NCI-H2107 (cell line): ENCODE measurements at places on chromosomes 7 and 10.

DNA sequence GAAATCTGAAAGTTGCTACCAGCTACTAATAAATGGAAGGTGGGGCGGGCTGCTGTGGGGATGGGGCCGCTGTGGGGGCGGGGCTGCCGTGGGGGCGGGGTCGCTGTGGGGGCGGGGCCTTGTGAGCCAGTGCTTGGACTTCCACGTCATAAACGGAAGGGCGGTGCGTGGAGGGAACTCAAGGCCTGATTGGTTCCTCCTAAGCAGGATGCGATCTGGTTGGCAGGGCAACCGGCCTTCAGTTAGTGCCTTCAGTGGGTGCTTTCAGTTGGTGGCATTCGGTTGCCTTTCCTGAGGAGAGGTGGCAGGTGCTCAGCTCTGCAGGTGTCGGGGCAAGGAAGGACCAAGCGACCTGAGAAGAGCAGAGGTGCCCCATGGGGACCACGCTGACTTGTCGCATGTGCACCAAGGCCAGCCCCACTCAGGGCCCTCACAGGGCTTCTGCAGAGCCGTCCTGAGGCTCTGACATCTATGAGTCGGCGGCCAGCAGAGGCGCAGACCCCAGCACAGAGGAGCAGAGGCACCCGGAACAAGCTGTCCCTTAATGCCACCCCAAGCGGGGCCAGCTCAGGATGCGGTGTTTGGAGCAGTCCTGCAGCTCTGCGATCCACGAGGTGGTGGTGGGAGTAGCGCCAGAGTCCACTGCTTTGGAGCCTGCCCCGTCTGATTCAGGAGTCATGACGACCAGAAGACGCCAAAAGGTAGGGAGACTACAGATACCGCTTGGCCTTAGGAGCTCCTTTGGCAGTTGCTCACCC, 54.4 kb upstream of the PDSS1 start:
- DNase-seq, result no peak

DNA sequence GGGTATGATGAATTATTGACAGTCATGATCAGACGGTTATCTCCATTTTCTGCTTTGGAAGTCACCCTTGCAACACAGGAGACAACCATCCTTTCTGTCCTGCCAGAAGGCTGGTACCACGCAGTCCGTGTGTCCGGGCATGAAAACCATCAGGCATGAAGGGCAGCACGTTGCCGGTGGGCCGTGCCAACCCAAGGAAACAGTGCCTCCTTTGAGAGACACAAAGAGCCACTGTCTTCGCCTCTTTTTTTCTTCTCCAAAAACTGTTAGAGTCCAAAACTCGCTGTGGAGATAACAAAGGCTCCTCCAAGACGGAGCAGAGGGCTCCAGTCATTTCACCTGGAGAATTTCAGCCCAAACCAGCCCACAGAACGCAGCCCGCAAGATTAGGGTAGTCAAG, 60.4 kb upstream of the ARHGAP21 start:
- DNase-seq, result no peak

- DNase-seq, result no peak
Observed at GRCh38 chr7:44172352-44172751, 16.9 kb downstream of the GCK start.

- no peak for DNase-seq
Observed at GRCh38 chr7:19051767-19052375, 65.6 kb downstream of the TWIST1 start.

DNA sequence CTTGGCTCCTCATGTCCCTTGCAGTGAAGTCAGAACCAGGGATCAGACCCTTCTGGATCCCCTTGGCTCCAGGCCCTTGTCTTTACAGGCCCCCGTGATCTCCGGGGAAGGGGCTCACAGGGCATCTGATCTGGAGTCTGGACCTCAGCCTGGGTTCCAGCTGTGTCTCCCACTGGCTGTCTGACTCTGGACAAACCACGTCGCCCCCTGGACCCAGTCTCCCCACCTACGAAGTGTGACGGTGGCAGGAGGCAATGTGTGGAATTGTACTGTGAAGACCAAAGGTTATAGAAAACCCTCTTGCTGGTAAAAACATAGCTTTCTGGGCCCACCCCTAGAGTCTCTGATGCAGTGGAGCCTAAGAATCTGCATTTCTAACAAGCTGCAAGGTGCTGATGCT, 15.5 kb upstream of the C10orf71 start:
- no peak for DNase-seq

GRCh38 chr10:112052166-112052565, 131.4 kb downstream of the GPAM start:
- no peak for DNase-seq

- DNase-seq, result no peak
Observed at GRCh38 chr7:101865031-101865430, 47.6 kb downstream of the CUX1 start.

GRCh38 chr7:128234476-128235026, 6.5 kb upstream of the LEP start:
- no peak for DNase-seq

- DNase-seq, result no peak
Observed at GRCh38 chr10:113680190-113681111, 739 bp downstream of the CASP7 start.

DNA sequence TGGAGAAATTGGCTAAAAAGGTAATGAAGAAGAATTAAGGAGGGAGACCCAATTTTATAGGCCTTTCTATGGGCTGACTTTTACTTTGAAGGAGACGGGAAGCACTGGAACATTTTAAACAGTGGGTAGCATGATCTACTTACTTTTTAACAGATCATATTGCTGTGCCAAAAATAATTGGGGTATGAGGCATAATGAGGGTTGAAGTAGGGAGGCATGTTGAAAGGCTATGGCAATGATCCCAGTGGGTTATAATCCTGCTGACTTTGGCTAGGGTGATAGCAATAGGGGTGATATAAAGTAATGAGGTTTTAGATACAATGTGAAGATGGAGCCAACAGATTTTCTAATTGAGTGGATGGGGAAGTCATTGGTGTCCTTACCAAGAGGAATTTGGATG, 73.2 kb downstream of the GPR37 start:
- DNase-seq, result no peak

DNA sequence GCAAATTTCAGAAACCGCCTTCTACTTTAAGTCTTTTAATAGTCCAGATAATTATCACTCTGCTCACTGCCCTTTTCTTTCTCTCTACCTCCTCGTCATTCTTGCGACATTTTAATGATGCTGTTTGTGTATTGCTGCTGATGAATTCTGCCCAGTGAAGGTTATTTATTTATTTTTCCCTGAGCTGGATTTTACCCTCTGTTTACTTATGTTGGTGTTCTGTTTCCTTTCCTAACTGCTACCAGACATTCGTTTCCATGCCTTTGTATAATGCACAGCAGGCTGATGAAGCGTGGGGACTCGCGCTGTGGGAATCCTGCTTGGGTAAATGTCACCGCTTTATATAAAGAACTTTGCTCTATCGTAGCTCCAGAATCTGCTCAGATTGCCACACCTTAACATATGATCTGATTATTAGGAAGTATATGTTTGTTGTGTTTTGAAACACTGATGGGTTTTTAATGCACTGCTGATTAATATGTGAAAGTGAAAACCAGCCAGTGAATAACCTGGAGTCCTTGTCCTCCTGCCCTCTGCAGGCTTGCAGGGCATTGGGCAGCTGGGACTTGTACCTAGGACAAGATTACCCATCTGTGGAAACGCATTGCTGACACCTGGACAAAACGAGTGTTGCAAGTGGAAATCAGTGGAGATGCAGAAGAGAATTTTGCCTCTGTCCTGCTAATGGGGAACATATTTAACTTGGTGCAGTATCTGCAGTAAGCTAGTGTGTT, 291.5 kb downstream of the SDK1 start:
- no peak for DNase-seq

DNA sequence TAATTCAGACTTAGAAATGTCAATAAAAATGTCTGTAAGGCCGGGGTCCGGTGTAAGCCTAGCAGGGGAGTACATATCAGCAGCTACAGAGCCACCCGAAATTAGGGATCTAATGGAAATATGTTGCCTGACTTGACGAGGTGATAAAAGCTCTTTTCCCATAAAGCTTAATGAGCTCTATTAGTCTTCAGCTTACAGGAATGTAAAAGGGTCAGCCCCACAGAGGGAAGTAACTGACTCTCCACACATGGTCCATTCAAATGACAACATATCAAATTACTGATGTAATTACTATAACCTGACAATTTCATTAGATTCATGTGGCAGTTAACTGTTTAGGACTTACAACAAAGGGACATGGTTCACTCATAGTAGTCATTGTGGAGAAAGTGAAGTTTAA, 62.3 kb downstream of the ATE1 start:
- no peak for DNase-seq

DNA sequence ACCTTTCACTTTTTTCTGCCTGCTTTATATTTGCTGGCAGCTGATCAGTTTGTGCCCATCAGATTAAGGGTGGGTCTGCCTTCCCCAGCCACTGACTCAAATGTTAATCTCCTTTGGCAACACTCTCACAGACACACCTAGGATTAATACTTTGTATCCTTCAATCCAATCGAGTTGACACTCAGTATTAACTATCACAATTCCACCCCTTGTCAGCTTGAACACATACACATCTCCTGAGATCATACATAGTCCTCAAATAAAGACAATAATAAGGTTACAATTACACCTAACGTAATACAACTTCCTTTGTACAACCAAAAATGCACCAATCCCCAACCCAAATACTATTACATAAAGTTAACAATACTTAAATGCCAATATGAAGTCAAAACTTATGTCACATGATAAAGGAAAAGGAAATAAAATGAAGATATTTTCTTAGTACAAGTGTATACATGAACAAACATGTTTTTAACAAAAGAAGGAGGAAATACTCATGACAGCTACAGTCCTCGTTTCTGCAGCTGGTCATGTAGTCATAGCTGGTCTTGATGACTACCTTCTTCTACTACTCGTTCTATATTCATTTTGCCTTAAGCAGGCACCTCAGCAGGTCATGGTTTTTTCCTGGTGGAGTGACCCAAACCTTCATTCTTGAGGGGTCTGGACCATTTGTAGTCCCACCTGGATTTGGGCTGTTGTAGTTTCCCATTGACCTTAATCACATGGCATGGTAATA, 96.7 kb upstream of the CABCOCO1 start:
- DNase-seq, result no peak

GRCh38 chr7:95989301-95989700, 216.9 kb downstream of the DYNC1I1 start:
- DNase-seq, result no peak

- no peak for DNase-seq
Observed at GRCh38 chr7:16345979-16346958, 75.1 kb downstream of the CRPPA start.

- DNase-seq, result no peak
Observed at GRCh38 chr10:1939016-1939415, 201.7 kb upstream of the ADARB2 start.

DNA sequence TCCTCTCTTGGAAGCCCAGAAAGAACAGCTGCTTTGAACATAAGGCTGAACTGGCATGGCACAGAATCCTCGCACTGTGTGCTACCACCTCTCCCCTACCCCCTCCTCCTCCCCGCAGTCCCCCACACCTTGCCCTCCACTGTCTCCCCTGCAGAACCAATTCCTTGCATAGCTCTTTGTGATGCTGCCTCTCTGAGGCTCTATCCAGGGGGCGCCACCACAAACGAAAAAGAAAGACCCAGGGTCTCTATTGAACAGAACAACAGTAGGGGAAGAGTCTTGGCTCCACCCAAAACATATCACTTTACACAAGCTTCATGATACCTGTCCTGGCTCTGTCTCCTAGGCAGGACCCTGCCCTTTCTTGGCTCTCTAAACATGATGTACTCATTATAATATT, 26.2 kb upstream of the EBLN1 start:
- DNase-seq, result no peak

- no peak for DNase-seq
Observed at GRCh38 chr7:141244435-141244834, 170.6 kb downstream of the TMEM178B start.

DNA sequence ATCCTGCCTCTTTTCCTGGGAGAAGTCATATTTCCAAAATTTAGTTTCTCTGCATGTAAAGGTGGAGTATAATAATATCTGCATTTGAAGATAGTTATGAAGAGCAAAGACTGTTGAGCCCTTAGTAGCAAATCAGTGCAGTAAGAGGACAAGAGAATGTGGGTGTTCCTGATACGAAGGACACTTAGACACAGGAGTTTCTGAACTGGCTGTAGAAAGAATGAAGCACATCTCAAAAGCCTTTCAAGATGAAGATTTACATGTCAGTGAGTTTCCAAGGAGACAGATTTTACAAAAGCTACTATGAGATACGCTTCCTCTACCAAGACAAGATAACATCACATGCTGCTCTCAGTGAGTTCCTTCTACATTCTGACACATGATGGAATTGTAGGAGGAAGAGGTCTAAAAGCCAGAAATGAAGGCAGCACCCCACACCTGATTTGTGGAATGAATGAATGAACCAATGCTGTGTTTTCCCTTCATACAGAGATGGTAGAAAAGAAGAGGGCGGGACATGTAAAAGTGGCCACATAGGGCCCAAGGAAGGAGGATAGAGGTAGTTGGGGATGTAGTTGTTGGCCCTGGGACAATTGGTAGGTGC, 173.6 kb upstream of the PDE1C start:
- DNase-seq, result no peak

- DNase-seq, result no peak
Observed at GRCh38 chr10:49760789-49761188, 1.3 kb downstream of the OGDHL start.

- no peak for DNase-seq
Observed at GRCh38 chr10:7036951-7037350, 373.9 kb downstream of the SFMBT2 start.

GRCh38 chr7:151006590-151007300, 15.9 kb downstream of the NOS3 start:
- DNase-seq, result no peak

- DNase-seq, result no peak
Observed at GRCh38 chr10:123395906-123396305, 241.7 kb downstream of the BUB3 start.

GRCh38 chr10:22531441-22531840, 182.9 kb downstream of the PIP4K2A start:
- no peak for DNase-seq

DNA sequence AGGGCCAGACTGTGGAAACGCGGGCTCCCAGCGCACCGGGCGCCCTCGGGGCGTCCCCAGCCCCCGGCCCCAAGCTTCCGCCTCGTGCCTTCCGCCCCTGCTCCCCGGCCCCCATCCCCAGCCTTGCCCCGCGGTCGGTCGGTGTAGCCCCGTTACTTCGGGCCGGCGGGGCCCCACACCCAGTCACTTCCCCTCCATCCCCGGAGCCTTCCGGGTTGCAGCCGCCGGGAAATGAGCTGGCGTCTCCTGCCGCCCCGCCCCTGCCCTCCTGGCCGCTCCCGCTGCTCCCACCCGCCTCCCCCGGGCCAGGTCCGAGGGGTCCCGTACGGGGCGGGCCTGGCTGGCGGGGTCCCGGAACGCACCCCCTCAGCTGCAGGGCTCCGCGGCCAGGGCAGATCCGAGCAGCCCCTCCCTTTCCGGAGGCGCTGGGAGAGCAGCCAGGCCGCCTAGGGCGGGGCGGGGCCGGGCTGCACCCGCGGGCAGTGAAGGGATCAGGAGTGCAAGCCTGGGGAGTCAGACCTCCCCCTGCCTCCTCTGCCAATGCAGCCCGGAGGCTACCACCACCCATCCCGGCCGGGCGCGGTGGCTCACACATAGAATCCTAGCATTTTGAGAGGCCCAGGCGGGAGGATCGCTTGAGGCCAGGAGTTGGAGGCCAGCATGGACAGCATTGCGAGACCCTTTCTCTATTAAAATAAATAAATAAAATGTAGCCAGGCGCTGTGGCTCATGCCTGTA, 709 bp downstream of the ARPC1B start:
- no peak for DNase-seq
